ENCODE measurements at places on chromosomes 5 and 9.

- no peak for DNase-seq
Measured at GRCh38 chr5:39622281-39622680, 197.5 kb upstream of the DAB2 start.

- DNase-seq, result no peak
Measured at GRCh38 chr9:91647371-91647770, 223.7 kb upstream of the NFIL3 start.

GRCh38 chr5:1027631-1028441 lies 19.2 kb downstream of the NKD2 start:
- peak; percentile 18 for DNase-seq

GRCh38 chr9:95721061-95721531 lies 154.4 kb upstream of the ERCC6L2 start:
- DNase-seq, result no peak

DNA sequence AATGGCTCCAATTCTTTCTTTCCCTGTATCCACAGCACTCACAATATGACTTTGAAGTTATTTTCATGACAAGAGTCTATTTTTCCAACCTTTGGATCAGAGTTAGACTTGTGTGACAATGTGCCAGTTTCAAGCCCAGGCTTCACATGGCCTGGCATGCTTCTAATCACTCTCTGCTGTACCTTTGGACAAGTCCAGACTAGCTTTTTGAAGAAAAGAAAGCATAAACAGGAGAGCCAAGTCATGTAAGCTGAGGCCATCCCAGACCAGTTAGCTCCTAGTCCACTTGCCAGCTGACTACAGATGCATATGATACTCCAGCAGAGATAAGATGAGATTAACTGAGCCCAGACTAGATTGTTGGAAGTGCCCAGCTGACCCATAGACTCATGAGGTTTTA lies 513.6 kb upstream of the C9orf72 start:
- DNase-seq, result no peak

DNA sequence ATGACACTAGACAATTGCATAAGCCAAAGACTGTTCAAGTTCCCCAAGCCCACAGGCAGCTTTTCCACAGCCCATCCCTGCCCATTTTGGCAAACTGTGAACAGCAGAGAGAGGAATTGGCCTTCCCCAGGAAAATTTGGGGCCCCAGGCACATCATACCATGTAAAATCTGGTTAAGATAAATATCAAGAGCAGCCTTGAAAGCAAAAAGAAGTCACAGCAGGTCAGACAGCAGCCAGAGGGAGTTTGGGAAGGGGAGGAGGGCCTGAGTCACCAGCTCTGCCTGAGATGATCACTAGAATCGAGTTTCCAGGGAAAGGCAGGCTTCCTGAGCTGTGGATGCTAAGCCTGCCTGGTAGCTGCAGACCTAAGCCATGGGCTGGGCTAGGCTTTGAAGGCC lies 179.2 kb downstream of the RFK start:
- no peak for DNase-seq
